ENCODE measurements at places on chromosomes 3 and 15. TPM values are rescaled to one million over a fixed set of nuclear protein-coding genes. Genes with fewer than 3 reads are reported as not detected.

DNA sequence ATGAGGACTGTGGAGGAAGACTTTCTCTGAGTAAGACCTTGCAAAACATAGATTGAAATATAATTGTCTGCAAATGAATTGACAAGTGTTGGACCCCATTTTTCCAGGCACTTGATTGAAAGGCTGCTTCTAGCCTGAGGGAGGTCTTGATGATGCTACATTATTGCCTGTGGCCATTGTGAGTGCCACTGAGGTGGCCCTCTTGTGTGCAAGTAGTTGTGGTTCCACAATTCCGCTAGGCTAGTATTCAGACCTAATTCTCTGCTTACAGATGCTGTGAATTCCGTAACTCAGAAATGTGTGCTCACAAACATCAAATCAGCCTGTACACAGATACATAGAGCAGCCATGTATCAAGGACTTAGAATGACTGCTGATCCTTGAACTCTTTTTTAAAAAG is 34.7 kb downstream of the FNDC3B start:
- no peak for DNase-seq

- no peak for DNase-seq
These were observed 29.1 kb downstream of the MKRN2 start for GRCh38 chr3:12585970-12586369.

DNA sequence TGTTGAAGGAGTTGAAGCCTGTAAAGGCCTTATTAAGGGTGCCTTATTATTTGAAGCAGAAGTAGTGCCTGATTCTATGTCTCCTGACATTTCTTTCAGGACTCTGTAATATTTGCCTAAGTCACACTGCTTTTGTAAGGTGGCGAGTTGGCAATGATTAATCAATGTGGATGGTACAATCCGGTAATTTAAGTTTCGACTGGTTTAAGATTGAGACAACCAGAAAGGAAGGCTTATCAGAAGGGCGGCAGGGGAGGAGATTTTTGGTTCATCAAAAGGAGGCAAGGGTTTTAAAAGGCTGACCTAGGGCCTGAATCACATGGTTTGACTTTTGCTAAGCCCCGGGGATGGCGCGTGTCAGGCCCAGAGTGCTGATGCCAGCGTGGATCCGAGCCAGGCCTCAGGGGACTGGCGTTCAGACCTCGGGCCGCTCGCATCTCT is 830 bp upstream of the RNF13 start:
- no peak for DNase-seq

DNA sequence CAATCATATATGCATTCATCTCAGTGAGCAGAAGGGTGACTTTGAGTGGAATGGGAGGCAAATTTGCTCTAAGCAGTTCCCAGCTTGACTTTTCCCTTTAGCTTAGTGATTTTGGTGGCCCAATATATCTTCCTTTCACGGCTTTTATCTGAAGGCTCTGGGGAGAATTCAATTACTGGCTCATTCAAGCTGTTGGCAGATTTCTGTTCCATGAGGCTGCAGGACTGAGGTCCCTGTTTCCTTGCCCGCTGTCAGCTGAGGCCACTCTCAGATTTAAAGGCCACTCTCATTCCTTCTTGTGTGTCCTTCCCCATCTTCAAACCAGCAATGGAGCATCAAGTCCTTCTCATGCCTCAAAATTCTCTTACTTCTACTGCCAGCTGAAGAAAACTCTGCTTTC is 170.4 kb upstream of the ATP10A start:
- no peak for DNase-seq

DNA sequence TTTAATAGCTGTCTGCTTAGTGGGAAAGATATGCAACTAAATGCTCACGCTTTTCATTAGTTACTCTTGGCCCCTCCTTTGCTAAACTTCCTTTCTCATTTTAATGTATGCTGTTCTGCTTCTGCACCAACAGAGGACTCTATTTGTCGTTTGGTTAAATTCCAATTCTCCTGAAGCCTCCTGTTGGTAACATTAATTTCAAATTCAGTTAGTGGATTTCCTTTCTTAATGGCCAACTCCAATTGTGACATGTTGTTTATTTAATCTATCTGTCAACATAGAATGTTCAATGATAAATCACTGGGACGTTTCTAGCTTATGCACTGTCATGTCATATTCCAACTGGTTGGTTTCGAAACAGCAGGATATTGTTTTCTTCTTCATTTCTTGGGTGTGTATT is 467.4 kb upstream of the BCHE start:
- no peak for DNase-seq

DNA sequence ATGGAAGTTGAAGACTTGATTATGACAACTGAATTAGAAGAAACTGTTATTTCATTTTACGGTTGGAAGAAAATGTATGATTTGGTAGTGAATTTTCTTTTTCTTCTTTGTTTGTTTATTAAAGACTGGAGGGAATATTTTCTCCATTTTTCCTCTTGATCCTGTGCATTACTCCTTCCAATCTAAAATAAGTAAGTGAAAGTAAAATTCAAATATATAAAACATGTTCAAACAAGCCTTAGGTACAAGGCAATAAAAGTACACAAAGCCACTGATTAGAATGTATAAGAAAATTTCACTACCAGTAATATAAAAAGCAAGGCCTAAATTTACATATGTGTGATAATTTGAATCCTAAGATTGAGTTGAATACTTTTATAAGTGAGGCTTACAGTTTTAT is 181.2 kb upstream of the MME start:
- DNase-seq, result no peak

GRCh38 chr3:23319366-23320312 is 116.5 kb downstream of the UBE2E2 start:
- peak; percentile 14 for DNase-seq

DNA sequence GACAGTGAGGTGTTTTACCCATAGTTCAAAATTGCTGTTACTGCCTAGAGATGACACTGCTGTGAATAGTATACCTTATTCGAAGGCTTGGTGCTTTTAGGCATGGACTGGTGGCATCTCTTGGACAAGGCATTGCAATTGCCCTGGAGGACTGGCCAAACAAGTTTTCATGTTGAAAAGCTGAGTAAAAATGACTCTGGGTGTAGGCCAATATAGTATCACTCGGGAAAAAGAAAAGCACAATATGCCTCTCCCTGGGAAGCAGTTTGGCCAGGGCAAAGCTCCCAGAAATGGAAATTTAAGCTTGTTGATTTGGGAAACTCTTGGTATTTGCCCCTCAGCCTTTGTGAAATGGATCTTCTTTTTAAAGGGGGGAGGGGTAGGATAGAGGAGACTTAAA is 54.8 kb downstream of the ZNF609 start:
- DNase-seq, result no peak

DNA sequence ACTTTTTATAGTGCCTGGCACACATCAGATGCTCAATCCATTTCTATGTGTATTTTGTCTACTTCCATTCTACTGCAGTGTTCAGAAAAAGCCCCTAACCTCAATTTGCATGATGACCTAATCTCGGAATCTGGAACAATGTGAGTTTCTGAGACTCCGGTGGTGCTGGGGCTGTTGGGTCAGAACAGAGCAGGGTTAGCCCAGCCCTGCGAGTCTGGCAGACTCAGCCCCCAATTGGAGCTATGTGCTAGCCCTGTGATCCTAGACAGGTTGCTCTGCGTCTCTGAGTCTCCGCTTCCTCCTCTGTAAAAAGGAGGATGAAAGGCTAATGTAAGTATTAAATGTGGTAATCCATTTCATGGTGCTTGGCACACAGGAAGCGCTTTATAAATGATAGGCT is 95.0 kb upstream of the ICE2 start:
- DNase-seq, result no peak

DNA sequence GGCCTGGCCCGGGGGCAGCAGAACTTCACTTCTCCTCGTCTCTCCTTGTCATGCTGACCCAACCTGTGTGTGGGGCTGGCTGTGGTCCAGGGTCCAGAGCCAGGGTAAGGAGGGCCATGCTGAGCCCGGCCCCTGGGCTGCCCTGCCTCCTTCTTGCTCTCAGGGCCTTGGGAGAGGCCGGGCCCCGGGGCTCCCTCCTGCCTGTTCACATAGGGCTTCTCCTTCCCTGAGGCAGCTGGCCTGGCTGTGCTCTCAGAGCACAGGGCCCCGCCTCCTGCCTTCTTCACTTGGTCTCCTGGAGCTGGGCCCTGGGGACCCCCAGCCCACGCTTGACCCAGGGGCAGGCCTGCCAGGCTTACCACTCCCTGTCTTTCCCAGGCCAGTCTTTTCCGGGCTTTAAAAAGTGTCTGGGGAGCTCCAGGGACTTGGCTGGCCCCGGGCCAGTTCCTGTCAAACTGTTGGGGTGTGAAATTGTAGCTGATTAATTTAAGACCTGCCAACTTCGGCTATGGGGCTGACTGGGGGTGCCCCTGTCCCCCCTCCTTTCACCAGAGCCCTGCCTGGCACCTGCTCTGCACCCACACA is 11.8 kb downstream of the PLXNA1 start:
- no peak for DNase-seq

GRCh38 chr15:28128031-28128430 is 28.9 kb upstream of the OCA2 start:
- DNase-seq, result peak; percentile 25

DNA sequence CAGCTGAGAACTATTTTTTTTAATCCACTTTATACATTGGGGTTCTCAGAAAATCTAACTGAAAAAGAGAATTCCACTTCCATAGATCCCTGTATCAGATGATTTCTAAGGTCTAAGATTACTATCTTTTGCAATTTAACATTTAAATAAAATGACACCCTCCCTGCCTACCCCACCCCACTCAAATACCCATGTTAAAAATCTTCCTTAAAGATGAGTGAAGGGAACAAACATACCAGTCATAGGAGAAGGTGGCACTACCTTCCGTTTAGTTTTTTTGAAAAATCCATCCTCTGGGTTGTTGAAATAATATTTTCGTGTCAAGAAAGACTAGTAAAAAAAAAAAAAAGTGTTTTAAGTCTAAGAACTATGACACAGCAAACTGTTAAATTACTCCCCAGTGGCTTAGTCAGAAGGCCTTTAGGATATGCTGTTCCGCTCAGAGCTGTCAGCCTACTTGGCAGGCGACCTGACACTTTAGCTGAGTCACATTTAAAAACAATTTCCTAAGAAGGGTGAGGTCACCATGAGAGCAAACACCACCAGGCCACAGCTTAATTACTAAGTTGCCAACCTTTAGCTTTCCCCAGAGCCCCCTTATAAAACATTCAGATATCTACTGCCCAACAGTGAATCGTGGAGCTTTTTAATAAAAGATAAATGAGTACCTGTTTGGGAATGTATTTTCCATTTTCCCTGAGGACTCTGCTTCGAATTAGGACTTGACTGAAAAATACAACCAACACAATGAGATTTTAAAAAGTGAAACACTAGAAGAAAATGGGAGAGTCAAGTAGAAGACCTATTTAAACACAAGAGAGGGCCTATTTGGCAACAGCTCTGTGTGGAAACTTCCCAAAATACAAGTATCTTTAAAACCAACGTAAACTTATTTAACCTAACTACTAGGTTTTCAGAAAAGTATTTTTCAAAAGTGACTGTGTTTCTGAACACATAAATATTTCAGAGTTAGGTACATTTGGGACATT is 9.6 kb downstream of the EMC3 start:
- peak; percentile 89 for DNase-seq

DNA sequence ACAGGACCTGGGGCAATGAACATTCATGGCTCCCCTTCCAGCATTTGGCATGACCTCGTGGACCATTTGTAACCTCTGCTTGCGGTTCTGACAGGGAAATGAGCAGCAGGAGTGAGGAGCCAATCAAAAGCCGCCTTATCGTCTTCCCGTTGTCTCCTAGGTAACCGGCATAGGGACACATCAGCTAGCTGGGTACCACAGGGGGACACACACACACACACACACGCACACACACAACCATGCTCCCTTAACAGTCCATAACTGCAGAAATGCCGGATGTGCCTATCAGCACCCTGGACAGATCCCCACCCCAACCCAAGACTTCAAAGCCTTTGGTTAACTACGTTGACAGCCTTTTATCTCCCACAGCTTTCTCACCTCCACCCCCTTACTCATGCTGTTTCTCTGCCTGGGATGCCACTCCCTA is 53.4 kb upstream of the CCDC174 start:
- DNase-seq, result no peak

GRCh38 chr15:60382773-60383674 is 14.8 kb downstream of the ANXA2 start:
- DNase-seq, result no peak

DNA sequence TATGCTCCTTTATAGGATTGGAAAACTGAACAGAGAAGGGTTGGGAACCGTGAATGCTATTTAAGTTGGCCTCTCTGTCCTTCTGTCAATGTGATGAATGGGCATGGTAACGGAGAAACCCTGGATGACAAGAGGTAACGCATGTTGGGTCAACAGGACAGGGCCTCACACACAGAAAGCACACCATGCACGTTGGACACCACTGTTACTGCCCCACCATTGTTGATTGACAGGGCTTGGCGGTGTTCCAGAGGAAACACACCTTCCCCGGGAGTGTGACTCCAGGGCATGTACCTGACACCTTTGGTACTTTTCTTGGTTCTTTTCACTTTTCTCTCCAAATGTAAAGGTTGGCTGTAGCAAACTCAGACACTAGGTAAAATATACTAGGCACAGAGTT is 548.5 kb downstream of the OCA2 start:
- DNase-seq, result no peak

The MESP2 gene
- total RNA-seq, result not detected

The RLBP1 gene
- not detected for total RNA-seq

The ADCY5 gene
- 28.3 TPM for total RNA-seq

The CIDEC gene
- 3.3 TPM for total RNA-seq

The ICE2 gene
- total RNA-seq, result 17.4 TPM

The BDH1 gene
- 71.3 TPM for total RNA-seq

All from stomach (tissue), 19 donors.